ENCODE measurements at places on chromosomes 6 and 20. TPM values are rescaled to one million over a fixed set of nuclear protein-coding genes. Genes with fewer than 3 reads are reported as not detected.

The MOCS3 gene
- total RNA-seq = 3.8 TPM

The RWDD2A gene
- 1.8 TPM for total RNA-seq

The STK4 gene
- total RNA-seq = 271 TPM

The XKR7 gene
- not detected for total RNA-seq

The ENPP3 gene
- total RNA-seq = 0.70 TPM

GRCh38 chr6:162074641-162075275, 652.8 kb downstream of the PRKN start:
- no peak for DNase-seq

DNA sequence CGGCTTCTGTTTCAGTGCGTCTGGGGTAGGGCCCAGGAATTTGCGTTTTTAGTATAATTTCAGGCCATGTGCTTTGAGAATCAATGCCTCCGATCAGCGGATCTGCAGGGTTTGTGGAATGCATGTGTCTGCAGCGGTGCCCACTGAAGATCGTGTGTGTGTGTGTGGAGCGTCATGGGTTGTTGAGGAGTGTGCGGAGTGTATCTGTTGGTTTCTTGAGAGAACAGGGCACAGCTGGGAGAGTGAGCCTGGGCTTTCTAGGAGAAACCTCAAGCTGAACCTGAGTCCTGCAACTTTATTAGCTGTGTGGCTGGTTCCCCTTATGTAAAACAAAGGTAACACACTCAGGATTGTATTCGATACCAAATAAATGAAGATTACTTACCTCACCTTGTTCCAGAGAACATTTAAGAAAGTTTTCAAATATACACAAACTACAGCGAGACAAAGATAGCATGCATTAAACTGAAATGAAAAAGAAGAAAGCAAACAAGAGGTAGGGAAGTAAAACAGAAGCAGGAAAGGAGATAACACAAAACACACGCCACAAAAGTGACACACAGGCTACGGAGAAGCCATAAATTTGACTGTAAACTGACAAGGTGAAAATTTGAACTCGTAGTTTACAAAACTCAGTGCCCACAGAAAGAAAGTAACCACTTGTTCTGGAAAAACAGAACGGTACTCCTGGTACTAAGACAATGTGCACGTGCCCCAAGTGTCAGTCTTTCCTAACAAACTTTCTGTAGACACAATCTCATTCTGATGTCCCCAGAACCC, 28.8 kb downstream of the PDE10A start:
- no peak for DNase-seq

DNA sequence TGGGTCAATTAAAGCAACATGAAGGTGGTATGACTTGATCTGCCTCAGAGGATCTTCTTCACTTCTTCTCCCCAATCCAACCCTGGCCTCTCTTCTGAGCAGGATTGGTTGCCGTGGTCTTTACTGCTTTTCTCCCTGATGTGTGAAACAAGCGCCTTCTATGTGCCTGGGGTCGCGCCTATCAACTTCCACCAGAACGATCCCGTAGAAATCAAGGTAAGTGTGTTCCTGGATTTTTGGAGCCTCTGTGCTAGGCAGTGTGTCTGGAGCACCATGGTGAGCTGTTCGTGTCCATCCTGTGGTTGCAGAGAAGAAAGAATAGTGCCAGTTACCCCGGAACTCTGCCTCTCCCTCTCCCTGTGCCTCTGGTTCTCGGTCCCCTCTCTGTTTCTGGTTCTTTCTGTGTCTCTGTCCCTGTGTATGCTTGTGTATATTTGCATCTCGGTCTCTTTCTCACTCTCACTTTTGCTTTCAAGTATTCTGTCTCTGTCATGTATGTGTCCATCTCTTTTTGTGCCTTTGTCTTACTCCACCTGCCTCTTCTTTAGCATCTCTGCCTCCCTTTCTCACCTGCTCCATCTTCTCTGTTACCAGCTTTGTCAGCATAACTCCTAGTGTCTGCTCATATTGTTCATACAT, 23.5 kb downstream of the TM9SF4 start:
- DNase-seq = no peak

DNA sequence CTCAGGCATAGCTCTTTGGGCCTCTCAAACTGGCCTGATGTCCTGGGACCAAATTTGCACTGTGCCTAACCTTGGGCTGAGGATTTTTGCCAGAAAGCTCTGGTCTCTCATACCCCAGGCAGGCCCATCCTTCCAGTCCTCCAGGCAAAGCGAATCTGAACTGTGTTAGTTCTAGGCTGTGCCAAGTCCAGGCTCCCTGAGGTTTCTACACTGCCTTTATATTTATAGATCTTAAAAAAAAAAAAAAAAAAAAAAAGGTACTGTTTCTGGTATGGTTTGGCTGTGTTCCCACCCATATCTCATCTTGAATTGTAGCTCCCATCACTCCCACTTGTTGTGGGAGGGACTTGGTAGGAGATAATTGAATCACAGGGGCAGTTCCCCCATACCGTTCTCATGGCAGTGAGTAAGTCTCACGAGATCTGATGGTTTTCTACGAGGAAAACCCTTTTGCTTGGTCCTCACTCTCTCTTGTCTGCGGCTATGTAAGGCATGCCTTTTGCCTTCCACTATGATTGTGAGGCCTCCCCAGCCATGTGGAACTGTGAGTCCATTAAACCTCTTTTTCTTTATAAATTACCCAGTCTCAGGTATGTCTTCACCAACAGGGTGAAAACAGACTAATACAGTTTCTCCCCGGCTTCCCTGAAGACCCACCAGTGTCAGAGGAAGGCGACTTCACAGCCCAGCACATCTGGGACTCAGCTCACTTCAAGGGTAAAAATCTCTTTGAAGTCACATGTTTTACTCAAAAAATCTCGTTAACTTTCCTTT, 39.0 kb upstream of the TBXT start:
- no peak for DNase-seq

GRCh38 chr6:118509009-118509617, 39.0 kb upstream of the PLN start:
- DNase-seq = no peak

DNA sequence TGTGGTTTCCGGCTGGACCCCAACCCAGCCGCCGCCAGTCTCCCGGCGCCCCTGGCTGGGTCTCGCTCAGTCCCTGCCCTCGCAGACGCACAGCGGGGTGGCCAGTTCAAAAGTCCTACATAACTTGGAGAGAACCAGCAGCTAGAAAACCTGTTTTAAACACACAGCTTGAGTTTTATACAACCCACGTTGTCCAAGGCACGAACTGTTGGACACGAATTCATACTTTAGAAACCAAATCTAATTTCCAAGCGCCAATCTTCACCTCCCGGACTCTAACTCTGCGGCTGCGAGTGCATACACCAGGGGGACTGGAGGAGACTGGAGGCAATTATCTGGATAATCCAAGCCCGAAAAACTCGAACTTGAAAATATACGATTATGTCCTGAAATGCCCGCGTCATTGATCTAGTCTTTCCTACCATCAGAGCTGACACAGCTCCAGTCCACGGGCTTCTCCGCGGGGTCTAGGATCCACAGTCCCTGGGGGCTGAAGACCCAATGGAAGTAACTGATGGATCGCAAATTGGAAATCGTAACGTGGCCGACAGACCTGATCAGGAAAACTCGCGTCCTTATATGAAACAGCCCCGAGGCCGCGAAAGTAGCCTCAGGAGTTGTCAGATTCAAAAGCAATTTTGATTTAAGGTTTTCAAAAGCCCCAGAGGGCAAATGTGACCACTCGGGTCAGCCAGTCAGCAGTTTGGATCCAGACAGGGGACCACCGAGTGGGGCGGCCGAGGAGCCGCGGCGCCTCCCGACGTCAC, 843 bp upstream of the HEY2 start:
- no peak for DNase-seq

DNA sequence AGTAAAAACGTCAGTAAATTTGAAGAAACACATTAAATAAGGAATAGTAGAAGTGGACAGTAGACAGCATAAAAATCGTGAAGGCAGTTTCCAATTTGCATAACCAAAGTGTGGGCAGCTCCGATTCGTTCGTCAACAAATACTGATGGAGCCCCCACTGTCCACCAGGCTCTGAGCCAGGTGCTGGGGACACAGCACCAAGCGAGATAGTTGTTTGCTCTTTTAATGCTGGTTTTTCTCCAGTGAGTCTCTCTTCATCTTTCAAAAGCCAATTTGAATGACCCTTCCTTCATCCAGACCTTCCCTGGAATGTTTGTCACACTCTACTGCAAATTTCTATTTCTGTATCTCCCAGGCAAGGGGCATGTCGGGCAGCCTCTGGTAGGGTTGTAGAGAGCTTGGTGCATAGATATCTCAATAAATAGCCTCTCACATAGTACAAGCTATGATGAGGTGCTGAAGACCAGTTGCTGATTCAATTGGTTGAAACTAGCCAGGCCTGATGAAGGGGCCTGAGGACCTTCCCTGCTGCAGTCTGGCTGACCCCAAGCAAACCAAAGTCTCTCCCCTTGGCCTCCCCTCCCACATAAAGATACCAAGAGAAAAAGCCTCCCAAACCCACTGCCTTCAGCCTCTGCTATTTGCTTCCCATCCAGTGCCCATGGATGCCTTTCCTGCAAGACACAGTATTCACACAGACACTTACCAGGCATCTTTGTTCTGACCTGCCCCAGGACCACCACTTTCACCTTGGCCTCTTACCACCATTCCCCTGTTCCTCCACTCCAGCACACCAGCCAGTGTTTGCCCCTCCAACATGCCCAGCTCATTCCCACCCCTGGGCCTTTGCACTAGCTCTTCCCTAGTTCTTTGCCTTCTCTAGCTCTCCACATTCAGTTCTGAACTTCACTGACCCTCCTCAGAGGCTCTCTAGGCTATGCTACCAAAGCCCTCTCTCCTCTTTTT, 125.2 kb downstream of the CEBPB start:
- no peak for DNase-seq

- DNase-seq = no peak
Observed at GRCh38 chr6:124590001-124590400, 372.2 kb upstream of the RNF217 start.

DNA sequence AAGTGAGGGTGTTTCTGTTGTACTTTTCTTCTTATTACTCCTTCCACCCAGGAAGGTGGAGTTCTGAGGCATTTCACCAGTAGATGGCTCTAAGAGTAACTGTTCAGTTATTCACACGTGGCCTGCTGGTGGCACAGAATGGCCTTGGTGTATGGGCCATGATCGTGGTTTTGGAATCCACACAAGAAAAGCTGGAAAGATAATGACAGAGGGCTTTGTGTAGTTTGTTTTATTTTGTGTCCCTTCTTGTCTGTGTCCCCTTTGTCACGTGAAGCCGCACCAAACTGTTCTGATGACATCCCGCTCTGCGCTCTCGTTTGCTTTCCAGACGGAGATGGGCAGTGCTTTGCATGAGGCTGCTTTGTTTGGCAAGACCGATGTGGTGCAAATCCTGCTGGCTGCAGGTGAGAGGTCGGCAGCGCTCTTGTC, 93.4 kb downstream of the ANKS1A start:
- no peak for DNase-seq

GRCh38 chr6:154874773-154875592, 120.1 kb upstream of the TIAM2 start:
- DNase-seq = no peak

GRCh38 chr6:105259913-105260889, 80.4 kb upstream of the POPDC3 start:
- DNase-seq = no peak

DNA sequence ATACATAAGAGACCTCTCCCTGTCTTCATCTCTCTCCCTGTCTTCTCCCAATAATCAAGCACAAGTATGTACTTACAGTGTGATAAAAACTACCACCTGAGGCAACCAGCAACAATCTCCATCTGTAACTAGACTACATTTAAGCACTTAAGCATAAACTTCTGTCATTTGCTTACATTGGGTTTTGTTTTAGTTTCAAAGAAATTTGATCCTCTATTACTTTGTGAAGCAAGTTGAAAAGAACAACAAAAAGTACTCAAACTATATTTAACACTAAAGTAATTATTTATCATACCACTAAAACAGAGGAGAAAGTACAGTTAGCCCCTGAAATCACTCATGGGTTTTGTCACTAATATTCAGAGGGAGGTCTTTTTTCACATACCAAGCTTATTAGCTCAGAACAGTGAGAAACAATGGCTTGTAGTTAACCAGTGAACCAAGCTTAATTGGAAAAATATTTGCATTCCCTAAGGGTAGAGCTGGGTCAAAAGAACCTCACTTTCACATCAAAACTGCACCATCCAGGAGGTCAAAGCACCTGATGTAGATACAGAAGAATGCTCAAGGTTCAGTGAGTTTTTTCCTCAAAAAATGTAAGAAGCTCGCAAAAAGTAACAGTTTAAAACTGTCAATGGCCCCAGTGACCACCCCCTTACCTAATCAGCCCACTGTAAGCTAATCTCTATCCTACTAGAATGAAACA, 34.1 kb downstream of the DCDC2 start:
- no peak for DNase-seq

GRCh38 chr6:156963712-156964700, 186.8 kb downstream of the ARID1B start:
- no peak for DNase-seq

DNA sequence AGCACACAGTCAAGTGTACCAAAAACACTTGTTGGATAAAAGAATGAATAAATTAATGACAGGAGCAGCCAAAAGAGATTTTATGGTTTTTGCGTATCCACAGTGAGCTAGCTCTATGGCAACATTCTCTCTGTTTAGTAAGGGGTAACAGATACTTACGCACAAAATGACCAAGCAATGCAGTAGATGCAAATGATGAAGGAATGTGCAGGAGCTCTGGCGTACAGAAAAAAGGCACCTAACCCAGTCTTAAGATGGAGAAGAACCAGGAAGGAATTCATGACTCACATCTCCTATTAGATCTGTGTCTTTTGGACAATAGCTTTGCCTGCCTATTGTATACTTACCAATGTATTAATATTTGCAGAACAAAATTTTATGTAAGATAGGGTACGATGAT, 191.9 kb upstream of the PREP start:
- DNase-seq = no peak

GRCh38 chr6:87917886-87918285, 129.8 kb upstream of the SPACA1 start:
- DNase-seq = no peak

DNA sequence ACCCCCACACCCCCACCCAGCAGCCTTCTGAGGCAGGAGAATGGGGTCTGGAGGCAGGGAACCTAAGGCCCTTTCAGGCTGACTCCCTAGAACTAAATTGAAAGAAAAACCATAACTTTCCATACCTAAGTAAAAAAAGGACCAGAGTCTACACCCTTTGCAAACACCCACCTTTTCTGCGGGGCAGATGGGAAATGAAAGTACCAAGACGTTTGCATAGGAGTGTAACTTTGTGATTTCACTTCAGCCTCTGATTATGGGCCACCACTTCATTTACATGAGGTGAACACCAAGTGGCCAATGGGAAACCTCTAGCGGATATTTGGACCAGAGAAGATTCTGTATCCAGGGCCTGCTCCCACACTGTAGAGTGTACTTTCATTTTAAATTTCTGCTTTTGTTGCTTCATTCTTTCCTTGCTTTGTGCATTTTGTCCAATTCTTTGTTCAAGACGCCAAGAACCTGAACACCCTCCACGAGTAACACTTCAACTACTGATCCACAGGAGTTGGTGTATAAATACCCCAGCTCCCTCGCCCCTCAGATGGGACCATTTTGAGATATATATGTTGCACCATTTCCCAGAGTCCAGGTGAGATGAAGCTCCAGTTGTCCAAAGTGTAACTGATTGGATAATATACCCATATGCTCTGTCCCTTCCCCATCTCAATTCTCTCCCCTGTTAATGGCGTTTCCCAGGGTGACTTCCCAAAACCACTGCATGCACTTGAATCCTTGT, 18.9 kb upstream of the SRSF6 start:
- DNase-seq = no peak

Data from T-helper 17 cell (primary cell).